ENCODE measurements at places on chromosomes 3 and 15.

GRCh38 chr3:3065876-3066275 lies 44.3 kb downstream of the IL5RA start:
- DNase-seq, result no peak

DNA sequence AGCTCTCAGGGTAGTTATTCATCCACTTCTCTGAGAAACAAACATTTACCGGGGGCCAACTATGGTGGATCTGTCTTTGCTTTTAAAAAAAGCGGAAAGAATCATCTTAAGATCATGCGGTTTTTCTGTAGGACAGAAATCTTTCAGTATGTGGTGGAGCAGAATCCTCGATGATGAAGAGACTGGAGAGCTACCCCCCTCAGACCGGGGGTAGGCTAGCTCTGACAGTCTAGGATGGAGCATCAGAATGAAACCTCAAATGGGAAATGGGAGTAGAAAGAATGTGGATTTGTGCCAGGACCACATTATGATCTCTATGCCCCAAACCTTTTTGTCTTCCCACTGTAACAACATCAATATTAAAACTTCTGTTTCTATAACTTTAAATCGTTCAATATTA lies 30.3 kb downstream of the TPRG1 start:
- no peak for DNase-seq

- no peak for DNase-seq
These were observed 216.9 kb upstream of the THBS1 start for GRCh38 chr15:39363761-39364586.

GRCh38 chr15:99507016-99507503 lies 58.7 kb upstream of the MEF2A start:
- DNase-seq, result no peak

- DNase-seq, result no peak
These were observed 177.5 kb downstream of the FNDC3B start for GRCh38 chr3:172216911-172217310.

Data from spleen (tissue), 13 donors.